ENCODE measurements at places on chromosomes 6 and 20.

- no peak for DNase-seq
Measured at GRCh38 chr6:30497714-30498113, 8.4 kb downstream of the HLA-E start.

DNA sequence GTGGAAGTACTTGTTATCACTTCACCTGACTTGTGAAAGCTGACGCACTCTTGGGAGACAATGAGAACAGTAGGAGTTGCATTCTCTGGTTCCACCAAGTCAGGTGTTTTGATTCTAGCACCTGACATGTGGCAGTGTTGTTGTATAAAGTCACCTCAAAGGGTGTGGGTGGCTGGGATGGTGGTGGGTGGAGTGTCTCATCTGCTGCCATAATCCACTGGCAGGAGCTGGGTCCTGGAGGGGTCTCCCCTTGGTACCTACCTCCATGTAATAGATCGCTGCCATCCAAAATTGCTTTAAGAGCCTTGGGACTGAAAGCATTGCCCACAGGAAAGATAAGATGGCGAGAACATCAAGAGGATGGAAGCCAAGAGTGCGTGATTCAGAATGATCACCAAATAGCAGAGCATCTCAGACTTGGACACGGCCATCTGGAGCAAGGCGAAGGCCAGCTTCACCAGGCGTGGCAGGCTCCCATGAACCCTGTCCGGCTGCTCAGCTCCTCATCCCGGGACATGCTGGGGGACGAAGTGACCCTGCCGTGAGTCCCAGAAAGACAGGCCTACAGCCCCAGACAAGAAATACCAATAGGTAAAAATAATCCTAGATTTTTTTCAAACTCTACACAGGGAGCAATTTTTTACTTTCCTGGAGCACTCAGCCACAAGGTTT lies 56.6 kb downstream of the NPEPL1 start:
- no peak for DNase-seq

DNA sequence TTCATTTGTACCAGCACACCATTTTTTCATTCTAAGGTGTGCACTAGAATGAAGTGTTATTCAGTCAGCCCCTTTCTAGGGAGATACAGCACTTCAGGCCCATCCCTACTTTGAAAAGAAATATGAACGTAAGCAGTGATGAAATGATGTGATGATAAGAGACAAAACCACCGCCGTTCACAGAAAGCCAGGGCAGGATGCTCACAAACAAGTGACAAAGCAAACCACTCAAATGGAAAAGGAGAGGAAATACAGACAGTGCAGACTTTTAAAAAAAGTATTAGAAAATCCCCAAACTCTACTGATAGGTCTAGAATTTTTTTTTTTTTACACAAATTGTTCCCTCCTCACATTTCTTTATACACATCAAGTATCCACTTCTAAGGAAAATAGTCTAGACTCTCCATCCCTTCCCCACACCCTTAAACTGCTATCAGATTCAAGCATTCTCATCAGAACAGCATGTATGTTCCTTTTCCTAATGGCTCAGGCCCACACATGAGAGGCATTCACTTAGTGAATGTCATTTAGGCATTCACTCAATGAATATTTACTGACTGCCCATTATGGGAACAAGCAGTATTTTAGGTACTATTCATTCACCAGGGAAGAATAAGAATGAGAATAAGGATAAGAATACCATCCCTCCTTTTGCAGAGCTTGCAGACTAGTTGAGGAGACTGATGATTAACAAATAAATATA lies 243.5 kb downstream of the GMPR start:
- no peak for DNase-seq

DNA sequence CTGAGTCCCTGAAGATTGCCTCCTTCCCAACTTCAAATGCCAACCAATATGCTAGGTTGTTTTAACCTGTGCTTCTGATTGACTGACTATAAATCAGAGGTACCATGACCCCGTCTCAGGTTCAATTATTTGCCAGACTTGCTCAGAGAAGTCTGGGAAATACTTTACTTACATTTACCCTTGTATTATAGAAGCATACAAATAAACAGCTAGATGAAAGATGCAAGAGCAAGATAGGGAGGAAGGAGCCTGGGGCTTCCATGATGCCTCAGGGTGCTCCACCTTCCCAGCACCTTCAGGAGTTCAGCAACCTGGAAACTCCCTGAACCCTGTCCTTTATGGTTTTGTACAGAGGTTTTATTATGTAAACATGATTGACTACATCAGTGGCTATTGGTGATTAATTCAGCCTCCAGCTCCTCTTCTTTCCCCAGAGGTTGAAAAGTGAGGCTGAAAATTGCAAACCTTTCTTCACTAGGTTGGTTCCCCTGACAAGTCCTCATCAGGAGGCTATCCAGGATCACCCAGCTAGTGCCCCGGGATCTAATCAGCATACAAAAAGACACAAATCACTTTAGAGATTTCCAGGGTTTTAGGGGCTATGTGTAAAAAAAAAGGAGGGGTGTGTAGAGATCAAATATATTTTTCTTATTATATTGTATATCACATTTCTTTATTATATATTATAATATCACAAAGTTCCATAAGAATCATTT lies 547.7 kb downstream of the EPM2A start:
- DNase-seq = no peak

GRCh38 chr6:91852252-91852651 lies 1265.4 kb upstream of the MAP3K7 start:
- no peak for DNase-seq

DNA sequence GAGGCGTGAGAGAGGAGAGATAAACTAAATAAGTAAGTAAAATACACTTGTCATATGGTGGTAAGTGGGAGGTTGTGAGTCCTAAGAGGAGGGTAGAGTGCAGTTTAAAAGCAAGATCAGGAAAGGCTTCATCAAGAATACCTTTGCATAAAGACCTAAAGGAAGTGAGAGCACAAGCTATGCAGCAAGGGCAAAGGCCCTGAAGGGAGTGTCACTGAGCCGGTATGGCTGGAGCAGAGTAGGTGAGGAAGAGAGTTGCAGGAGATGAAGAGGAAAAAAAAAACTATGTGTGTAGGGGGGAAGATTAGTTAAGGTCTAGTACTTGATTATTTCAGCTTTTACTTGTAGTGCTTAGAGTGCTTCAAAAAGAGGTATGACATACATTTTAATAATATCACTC lies 11.0 kb downstream of the DNAAF9 start:
- no peak for DNase-seq

DNA sequence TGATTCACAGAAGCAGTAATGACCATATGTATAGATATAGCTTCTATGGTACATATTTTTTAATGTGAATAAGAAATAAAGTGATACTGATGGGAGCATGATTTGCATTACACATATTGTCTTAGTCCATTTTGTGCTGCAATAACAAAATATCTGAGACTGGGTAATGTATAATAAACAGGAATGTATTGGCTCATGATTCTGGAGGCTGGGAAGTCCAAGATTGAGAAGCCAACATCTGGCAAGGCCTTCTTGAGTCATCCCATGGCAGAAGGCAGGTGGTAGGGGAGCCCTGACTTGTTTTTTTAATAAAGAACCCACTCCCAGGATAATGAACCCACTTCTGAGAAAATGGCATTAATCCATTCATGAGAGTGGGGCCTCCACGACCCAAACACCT lies 185.6 kb upstream of the RREB1 start:
- DNase-seq = no peak

DNA sequence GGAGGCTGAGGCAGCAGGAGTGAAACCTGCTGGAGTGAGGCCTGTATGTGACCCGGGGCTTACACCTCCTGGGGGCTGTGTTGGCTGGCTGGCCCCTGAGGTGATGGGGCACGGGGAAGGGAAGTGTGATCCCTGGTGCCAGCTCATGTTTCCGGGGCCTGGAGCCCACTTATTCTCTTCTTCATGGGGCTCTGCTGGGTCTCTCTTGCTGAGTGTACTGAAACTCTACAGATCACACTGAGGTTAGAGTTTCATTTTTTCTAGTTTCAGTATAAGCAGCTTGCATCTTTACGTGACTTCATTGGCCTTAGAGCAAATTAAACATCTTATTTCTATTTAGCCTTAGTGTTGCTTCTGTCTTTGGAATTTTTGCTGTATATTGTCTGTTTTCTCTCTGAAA lies 96.2 kb downstream of the ANKS1A start:
- DNase-seq = no peak

GRCh38 chr6:447381-448165 lies 56.0 kb downstream of the IRF4 start:
- no peak for DNase-seq

DNA sequence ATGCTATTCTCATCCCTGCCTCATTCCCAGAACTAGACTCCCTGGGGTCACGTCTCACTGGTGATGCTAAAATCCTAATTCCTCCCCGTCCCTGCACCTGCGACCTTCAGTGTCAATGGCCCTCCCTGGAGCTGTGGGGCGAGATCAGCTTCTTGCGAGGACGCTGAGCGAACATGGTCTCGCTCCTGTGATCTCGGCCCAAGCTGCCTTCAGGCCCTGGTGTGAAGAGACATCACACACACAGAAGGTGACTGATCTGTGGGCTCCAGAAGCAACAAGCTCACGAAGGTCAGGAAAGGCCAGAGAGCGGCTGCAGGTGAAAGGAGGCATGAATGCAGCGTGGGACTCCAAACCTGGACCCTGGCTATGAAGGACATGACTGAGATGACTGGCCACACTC lies 139.5 kb upstream of the CST7 start:
- DNase-seq = no peak

DNA sequence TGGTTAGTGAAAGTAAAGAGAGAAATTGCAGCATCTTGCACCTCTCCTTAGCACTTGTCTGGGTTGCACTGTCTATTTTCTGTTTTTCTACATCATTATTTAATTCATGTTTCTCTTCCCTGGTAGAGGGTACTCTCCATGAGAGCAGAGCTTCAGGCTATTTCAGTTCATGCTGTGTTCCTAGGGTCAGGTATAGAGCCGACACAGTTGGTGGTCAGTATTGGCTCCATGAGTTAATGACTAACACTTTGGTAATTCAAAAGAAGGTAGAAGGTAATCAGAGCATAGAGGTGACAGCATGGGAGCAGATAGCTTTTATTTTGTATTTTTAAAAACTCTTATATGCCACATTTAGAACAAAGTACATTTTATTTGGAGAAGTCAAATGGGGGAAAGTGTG lies 42.7 kb downstream of the RIMS1 start:
- no peak for DNase-seq

GRCh38 chr20:8386991-8387390 lies 254.9 kb downstream of the PLCB1 start:
- DNase-seq = no peak

- DNase-seq = no peak
Measured at GRCh38 chr20:9109566-9109965, 40.7 kb downstream of the PLCB4 start.

DNA sequence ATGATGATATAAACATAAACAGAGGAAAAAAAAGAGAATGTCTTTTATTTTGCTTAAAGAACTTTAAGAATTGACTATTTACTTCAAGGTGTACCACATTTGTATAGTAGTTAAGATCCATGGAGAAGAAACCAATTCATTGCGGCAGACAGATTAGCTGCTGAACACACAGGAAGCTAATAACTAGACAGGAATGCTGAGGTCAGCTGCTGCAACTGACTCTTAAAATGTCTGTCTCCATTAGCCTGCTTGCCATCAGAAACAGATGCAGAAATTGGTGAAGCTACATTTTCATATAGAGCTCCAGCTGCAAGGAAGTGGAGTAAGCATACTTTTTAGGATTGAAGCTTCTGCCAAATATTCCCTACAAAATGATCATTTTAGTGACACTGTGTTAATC lies 939.5 kb downstream of the EPHA7 start:
- DNase-seq = no peak

GRCh38 chr6:25706314-25707014 lies 48.1 kb upstream of the SLC17A4 start:
- DNase-seq = no peak

DNA sequence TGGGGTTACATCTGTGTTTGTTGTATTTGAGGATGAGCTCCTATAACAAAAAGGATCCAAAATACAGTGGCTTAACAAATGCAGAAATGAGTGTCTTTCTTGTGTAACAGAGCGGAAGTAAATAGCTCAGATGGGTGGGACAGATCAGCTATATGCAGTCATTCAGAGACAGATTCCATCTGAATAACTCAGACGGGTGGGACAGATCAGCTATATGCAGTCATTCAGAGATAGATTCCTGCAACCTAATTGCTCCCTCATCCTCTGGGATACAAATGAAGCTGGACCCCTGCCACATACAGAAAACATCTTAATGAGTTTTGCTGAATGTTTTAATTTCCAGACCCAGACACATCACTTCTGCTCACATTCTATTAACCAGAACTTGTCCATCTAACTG lies 332.3 kb downstream of the BCKDHB start:
- no peak for DNase-seq

GRCh38 chr6:98827295-98828159 lies 6.8 kb upstream of the POU3F2 start:
- DNase-seq = no peak

- DNase-seq = no peak
Measured at GRCh38 chr6:15349379-15349778, 103.5 kb downstream of the JARID2 start.

- peak; percentile 46 for DNase-seq
Measured at GRCh38 chr20:31861385-31862156, 8.8 kb downstream of the DUSP15 start.

DNA sequence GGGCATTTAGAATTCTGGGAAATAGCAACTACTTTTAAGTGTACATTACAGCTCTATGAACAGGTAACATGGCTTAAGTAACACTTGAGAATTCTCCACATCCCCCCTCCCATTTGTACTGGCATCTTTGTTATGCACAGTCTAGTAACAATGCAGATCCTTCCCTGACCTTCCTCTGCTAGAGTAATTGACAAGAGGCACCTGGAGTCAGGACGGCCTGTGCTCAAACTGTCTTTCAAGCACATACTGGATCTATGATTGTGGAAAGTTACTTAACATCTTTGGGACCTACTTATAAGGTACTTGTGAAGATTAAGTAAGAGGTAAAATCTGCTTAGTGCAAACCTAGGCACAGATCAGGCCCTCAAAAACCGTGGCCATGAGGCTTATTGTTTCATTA lies 21.9 kb upstream of the GSTA3 start:
- no peak for DNase-seq

- no peak for DNase-seq
Measured at GRCh38 chr6:135254471-135254870, 73.4 kb downstream of the MYB start.

DNA sequence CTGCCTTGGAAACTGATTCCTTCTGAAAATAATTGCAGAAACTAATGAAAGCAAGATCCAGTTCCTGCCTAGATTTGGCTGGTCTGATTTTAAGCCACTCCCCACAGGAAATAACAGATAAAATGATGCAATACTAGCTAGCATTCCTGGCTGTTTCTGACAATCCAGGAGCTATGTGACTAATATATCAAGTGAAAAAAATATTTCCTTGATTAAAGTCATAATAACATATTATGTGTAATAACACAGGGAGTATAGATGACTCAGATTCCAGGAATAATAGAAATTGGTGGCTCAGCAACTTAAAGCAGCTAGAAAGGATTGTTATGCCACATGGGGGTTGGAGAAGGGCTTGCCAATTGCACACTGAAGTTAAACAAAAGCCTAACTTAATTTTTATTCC lies 182.7 kb upstream of the SALL4 start:
- no peak for DNase-seq

DNA sequence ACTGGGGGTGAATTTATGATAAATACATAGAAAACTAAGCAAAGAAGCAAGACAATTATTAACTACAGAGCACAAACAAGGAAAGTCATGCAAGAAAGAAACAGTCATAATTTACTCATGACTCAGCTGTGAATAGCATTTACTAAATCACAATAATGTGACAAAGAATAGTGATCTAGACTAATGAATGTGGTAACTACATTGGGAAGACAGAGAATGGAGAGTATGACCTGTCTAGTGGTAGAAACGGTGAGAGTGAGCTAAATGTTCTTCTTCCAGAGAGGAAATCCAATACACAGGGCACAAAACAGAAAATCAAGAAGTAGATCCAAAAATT lies 153.5 kb upstream of the DST start:
- DNase-seq = no peak
